ENCODE measurements at places on chromosomes 12 and 14.

DNA sequence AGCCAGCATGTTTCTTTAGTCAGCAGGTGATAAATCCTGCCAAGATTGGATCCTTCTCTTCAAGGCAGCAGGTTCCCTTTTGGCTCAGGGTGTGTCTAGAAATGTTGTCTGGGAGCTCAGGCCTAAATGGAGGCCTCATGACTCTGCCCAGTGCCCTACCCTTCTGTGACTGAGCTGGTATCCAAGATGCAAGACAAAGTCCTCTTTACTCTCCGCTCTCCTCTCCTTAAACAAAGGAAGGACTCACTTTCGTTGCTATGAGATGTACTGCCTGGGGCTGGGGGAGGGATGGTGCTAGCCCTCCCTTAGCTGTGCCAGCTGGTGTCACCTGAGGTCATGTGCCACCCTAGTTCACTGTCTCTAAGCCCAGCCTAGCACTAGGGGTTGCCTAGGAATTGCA, 13.8 kb upstream of the TMPRSS12 start:
- DNase-seq = no peak

DNA sequence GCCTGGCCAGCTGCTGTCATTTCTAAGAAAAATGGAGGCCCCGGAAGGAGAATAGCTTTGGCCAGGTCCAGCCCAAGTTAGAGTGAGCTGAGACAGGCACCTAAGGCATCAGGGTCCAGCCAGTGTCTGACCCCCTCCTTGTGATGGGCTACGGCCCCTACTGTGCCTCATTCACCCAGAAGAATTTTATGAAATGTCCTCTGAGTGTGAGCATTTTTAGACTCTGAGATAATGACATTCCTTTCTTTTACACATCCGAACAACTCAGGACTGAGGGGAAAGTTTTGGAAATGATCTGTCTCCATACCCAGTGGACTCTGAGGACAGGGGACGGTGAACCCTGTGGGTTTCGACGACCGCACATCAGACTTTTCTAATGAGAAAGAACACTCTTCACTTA, 50.4 kb downstream of the SLC24A4 start:
- no peak for DNase-seq

GRCh38 chr12:66852091-66852490, 173.2 kb upstream of the GRIP1 start:
- DNase-seq = no peak

GRCh38 chr12:109810954-109811623, 22.1 kb downstream of the TRPV4 start:
- no peak for DNase-seq

DNA sequence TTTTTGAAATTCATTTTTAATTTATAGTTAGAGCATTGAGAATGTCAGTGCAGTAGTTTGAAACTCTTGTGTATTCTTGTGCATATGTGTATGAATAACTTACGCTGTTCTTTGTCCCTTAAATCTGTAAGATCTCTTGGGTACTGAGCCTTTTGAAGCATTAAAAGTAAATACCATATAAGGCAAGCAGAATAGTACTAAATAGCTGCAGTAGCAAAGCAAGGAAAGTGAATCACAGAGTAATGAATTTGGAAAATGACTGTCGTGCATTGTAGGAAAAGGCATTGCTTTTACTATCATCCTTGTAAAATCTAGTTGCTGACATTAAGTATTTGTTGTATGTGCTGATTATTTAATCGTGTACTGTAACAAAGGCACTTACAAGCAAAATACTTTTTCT, 12.1 kb downstream of the CNOT2 start:
- no peak for DNase-seq

DNA sequence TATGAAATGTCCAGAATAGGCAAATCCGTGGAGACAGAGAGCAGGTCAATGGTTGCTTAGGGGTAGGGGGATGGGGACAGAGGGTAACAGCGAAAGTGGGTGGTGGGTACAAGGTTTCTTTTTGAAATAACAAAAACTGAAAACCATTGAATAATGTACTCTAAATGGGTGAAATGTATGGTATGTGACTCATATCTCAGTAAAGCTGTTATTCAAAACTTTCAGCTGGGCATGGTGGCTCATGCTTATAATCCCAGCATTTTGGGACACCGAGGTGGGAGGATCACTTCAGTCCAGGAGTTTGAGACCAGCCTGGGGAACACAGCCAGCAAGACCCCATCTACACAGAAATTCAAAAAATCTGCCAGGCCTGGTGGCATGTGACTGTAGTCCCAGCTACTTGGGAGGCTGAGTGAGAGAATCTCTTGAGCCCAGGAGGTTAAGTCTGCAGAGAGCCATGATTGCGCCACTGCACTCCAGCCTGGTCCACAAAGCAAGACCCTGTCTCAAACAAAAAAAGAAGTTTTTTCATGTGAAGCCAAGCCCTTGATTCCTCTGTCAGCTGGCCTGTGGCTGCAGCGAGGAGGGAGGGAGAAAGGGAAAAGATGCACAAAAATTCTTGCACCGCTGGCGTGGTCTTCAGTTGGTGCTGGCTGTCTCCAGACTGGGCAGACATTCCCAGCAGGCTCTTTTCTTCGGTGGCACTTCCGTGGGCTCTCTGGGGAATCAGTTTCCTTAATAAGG, 248.2 kb downstream of the SLC41A2 start:
- DNase-seq = no peak

GRCh38 chr12:50203691-50204090, 36.5 kb upstream of the CERS5 start:
- no peak for DNase-seq

DNA sequence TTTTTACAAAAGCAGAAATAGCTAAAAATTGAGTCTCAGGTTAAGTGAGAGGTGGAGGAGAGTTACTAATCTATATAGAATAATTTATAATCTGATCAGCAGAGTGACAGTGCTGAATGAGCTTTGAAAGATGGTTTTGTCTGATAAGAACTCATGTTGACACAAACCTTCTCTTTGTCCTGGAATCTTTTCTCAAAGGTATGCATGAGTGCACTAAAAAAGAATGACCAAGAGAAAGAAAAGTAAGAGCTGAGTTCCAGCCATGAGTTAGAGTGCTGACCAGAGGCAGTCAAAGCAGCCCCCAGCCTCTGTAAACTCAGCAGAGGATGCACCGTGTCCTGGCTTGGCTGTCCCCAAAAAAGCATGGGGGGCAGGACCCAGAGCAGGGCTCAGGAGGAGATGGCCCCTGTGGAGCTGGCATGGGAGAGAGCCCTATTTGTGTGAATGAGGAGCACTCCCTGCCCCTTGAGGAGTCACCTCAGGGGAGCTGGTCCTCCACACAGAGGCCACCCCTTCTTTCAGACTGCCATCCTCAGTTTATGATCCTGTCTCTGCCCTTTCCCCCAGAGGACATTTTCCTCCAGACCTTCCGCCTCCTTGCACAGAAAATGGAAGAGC, 129.8 kb downstream of the SEC23A start:
- DNase-seq = no peak

- DNase-seq = no peak
These were observed 67.3 kb upstream of the GALNT9 start for GRCh38 chr12:132396657-132397056.

DNA sequence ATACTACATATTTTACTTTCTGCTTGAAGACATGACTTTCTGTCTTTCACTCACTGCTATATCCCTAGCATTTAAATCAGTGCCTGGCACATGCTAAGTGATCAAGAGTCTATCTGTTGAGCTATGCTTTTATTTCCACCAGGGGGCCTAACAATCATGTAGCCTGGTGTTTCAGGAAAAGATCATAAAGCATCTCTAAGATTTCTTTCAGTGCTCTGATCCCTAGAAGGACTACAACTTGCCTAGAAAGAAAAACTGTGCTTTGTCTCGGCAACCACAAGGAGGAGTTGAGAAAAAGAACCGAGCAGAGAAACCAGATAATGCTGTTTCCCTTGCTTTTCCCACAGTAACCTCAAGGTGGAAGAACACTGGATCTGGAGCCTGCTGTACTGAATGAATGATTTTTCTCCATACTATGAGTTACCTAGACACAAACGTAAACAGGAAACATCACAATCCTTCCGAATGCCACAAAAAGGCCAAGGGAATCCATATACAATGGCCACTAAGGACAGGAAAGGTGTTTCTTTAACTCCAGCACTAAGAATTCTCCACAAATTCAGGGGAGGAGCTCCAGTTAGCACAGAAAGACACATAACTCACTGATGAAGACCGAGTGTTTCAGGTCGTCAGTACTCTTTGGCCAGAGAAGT, 1.2 kb downstream of the CRY1 start:
- DNase-seq = peak; percentile 76

DNA sequence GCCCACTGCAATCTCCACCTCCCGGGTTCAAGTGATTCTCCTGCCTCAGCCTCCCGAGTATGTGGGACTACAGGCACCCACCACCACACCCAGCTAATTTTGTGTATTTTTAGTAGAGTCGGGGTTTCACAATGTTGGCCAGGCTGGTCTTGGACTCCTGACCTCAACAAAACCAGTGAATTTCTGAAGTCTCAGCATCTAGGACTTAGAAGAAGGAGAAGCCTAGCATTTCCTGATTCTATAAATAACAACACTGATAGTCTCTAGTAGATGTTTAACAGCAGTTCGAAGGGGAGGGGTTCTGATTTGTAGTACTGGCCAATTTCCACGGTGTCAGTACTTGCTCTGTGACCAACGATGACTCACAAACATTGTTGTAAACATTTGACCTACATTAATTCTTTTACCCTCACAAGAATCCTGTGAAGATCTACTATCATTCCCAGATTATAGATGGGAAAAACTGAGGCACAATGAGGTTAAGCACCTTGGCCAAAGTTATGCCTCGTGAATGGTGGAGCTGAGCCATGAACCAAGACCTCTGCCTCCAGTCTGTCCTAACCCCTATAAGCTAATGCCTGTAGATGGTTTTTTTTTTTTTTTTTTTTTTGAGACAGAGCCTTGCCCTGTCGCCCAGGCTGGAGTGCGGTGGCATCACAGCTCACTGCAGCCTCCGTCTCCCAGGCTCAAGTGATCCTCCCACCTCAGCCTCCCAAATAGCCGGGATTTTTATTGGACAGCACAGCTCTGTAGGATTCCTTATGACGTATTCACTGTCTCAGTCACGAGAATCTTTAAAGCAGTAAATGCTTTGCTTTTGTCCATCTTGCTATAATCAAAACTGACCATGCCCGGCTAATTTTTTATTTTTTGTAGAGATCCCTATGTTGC, 5.2 kb downstream of the P2RX4 start:
- peak; percentile 73 for DNase-seq

- no peak for DNase-seq
These were observed 69.8 kb downstream of the CAPZA3 start for GRCh38 chr12:18807714-18808113.

GRCh38 chr14:96516351-96516750, 14.2 kb downstream of the PAPOLA start:
- no peak for DNase-seq

DNA sequence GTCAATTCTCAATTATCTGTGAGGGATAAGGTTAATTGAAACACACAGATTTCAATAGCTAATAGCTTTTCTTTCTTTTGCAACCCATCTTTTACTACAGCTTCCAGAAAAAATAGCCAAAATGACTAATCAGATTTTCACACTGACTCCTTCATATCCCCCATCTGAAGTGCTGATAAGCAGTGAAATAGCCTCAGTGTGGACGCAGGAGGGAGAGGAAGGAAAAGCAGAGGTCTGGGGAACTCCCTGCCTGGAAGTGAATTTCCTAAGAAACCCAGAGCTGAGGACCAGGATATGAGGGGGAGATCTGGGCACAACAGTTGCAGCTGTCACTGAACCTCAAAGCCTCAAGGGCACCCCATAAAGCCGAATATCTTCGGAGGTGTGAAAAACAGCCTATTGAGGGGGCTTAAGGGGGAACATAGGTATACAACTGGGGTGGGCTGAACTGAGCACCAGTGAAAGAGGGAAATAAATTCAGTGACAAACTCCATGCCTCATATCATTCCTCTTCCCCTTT, 60.9 kb downstream of the EMP1 start:
- DNase-seq = no peak

DNA sequence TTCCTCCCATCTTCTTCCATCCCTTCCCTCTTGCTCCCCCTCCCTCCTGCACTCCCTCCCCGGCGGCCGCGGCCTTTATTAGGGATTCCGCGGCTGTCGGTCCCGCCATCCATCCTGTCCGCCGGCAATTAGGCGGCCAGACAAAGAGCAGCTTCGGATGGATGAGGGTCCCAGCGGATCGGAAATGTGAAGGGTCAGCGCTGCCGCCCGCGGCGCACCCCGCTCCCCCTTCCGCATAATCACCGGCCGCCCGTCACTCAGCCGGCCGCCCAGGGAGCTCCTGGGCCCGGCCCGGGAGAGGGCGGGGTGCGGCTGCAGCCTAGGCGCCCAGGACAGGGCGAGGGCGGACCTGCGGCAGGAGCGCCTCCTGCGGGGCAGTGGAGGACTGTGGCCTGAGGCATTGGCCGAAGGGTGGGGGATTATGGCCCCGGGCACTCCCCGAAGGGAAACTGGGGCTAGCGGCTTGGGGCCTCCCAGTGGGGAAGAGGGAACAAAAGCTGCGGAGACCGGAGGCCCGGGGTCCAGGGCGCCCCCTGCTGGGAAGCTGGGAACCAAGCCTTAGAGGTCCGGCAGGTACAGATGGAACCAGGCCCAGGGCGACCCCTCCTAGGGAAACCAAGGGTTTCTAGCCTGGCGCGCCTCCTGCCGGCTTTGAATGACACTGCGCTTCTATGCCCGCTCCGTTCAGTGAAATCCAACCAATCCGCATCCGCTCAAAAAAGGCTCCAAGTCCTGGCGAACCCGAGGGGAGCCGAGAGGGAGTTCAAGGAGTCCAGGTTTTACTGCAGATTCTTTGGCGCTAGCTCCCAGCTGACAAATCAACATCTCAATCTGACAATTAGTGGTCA, 4.4 kb upstream of the DNAJC22 start:
- DNase-seq = no peak

- no peak for DNase-seq
These were observed 6.4 kb upstream of the GPR68 start for GRCh38 chr14:91250912-91251311.

- DNase-seq = no peak
These were observed at the start of gene SLC38A2 for GRCh38 chr12:46372544-46373300. SLC38A2 (minus strand) TSS chr12:46372773; CDS start chr12:46371293, 1,480 bp downstream.

- DNase-seq = no peak
These were observed 1.9 kb downstream of the NTN4 start for GRCh38 chr12:95788637-95789036.

DNA sequence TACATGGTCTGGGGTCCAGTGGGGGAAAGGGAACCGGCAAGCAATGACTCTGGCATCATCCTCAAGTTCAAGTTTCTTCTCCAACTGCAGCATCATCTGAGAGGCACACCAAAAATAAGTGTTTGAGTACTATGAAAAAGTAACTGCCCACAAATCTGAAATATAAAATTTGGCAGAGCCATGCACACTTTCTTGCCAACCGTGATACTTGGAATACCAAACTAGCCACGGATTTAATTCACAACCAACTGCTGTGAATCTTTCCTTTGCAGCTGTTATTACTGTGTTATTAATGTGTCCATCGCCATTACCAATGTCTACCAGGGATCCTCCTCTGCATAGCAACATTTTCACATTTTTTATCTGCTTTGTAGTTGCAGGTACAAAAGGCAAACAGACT, 74.6 kb downstream of the GXYLT1 start:
- no peak for DNase-seq

DNA sequence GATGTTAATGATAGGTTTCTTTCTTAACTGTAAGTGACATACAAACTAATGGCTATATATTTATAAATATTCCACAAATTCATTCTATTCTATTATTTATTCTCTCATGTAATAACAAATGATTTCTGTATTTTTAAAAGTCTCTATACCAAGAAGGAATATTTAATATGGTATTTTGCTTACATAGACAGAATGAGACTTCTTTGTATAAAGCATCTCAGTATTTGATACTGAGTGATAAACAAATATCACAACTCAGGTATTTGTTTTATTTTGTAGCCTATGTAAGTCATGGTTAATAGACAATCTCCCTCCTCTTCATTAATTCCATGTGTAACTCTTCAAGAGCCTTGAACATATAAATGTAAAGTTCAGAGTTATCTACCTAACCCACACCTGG, 18.0 kb downstream of the ATL1 start:
- DNase-seq = no peak
